ENCODE measurements at places on chromosomes 11 and 22.

GRCh38 chr22:21448627-21449416, 18.4 kb upstream of the TMEM191C start:
- DNase-seq, result no peak

DNA sequence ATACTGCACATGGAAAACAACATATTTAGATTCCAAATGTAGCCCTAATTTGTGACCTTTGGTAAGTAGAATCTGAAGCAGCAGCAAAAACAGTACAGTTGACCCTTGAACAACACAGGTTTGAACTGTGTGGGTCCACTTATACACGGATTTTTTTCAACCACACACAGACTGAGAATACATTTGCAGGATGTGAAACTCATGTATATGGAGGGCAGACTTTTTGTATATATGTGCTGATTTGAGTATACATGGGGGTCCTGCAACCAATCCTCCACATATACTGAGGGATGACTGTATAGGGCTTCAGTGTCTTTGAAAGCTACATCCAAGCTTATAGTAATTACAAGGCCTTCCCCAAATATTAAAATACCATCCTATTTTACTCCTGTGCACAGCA, 120.5 kb downstream of the MPPED2 start:
- no peak for DNase-seq

GRCh38 chr11:66335531-66336233, 552 bp downstream of the RIN1 start:
- no peak for DNase-seq

DNA sequence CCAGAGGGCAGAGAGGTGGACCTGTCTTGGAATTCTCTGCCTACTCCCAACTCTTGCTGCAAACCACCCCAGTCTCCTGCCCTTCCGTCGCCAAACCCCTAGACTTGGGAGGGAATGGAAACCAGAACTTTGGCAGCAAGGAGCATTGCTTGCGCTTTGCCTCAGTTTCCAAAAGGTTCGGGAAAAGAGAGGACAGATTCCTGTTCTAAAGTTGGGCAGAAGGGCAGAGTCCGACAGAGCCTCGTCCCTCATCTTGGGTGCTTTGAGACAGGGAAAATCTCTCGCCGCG, 396 bp upstream of the ROBO3 start:
- DNase-seq, result no peak

GRCh38 chr11:6474806-6475500, 1.2 kb upstream of the TRIM3 start:
- no peak for DNase-seq

- no peak for DNase-seq
Observed at GRCh38 chr11:12266943-12267342, 110.4 kb upstream of the PARVA start.

DNA sequence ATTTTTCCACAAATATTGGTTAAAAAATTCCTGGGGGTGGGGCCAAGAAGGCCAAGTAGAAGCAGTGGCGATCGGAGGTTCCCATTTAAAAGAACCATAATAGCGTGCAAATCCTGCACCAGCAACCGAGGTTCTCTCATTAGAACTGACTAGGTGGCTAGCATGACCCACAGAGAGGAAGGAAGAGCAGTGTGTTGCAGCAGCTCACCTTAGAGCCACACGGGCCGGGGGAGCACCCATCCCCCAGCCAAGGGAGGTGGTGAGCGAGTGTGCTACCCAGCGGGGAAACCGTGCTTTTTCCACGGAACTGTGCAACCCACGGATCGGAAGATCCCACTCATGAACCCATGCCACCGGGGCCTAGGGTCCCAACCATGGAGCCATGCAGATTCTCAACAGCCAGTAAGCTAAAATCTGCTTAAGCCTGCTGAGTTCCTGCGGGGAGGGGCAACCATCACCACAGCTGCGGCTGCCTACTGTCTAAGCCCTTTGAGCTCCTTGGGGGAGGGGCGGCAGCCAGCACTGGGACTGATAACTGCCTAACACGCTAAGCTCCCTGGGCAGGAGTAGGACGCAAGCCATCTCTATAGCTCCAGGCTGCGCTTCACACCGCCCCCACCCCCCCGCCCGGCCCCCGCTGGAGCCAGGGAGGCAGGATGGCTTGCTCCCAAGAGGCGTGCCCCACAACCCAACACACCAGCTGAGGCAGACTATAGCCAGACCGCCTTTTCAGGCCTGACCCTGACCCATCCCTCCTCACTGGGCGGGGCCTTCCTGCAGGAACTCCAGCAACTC, 21.0 kb upstream of the HTATIP2 start:
- DNase-seq, result no peak

DNA sequence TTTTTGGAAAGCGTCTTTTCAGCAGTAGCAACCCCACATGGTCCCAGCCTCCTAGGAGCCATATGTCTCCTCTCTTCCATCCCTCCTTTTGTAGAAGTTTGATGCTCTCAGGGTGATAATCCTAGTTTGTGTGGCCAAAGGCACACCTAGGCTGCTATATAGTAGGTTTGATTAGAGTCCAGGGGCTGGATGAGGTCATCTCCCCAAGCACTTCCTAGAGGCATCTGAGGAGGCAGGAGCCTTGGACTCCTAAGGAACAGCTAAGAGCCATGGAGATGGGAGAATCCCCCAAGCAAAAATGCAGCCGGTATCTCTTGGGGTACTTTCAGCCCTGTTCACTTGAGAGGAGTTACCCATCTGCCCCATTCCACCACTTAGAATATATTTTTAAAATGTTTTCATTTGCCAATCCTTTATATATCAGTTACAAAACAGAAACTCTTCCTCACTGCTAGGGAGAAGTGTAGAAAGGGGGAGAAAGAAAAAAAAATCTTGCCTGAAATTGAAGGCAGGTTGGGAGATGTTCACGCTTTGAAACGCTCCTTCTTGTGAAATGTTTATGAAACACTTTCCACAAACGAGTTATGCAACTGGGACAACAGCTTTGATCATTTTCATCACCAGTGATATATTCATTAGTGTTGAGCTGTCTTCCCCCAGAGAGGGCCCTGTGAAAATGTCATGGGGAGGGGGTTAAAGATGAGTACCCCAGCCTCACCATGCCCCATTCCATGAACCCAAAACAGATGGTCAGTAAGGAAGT, 31.9 kb upstream of the TLCD5 start:
- DNase-seq, result no peak
